ENCODE measurements at places on chromosomes 7 and 10.
A peak's percentile ranks its signal among the peaks of the same experiment; 100 is the strongest.

GRCh38 chr7:21253740-21254687, 173.9 kb upstream of the SP4 start:
- peak; percentile 50 for DNase-seq

GRCh38 chr10:80540136-80540535, 2.4 kb downstream of the SH2D4B start:
- DNase-seq, result no peak

DNA sequence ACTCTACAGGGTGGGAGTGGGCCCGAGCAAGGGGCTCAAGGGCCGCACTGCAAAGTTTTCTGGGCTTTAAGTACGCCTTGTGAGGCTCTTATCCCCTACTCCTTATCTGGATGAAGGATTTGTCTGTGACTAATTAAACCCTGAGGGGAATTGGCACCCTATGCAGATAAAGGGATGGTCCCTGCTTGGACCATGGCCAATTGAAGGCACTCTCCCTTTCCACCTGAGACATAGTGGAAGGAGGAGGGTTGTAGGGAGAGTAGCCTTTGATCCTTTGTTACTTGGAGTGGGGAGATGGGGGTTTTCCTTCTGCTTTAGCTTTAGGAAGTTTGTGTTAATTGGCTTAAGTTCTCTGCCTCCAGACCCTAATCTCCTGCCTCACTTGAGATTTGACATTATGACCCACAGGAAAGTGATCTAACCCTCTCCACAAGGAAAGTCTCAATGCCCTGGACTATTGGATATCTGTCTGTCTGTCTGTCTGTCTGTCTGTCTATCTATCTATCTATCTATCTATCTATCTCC, 1158.8 kb upstream of the SORCS1 start:
- DNase-seq, result no peak

DNA sequence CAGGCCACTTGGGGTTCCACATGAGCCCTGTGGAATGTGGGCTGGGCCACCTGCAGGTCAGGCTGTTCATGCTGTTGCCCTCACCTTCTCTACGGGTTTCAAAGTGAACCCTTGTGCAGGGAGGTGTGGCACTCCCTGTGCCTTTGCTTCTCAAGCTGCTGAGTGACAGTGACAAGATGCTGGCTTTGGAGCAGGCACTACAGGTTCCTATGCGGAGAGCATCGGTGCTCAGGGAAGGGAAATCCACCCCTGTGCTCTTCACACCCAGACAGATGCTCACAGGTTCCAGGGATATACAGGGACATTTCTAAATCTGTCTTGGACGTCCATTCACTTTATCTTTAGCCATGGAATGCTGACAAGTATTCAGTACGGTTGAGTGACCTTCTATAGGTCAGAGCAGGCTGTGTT, 1005.0 kb downstream of the LRMDA start:
- DNase-seq, result no peak

- DNase-seq, result no peak
Observed at GRCh38 chr10:31709028-31709427, 219.6 kb downstream of the ARHGAP12 start.

DNA sequence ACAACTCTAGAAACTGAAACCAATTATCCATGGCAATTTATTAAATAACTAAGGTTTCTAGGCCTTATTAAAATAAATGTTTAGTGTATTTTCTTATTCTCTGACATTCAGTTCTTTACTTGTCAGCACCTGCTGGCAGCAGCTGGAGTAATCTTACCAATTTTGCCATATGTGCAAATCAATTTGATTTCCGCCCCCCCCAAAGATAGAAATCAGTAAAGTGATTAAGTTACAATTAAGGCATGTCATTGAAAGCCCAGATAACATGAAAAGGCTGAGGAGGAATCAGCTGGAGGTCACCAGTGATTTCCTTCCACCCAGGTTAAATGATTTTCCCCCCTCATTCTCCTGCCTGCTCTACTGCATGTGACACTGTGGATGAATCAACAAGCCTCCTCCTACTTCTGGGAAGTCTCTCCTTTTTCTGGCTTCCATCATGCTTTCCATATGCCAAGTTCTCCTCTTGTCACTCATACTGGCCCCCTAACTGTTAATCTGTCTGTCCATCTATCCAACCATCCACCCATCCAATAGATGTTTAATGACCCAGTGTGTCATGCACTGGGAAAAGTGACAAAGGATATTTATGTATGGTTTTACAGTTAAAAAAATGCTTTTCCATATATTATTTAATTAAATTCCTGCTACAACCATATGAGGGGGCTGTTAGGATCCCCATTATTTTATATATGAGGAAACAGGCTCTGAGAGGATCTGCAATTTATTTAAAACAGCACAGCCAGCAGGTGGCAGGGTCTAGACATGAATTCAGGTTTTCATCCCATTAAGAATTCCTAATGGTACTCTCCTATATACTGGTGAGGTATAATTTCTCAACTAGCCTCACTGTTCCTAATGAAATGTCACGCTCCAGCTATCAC, 116.5 kb downstream of the ATXN7L1 start:
- DNase-seq, result peak; percentile 23

DNA sequence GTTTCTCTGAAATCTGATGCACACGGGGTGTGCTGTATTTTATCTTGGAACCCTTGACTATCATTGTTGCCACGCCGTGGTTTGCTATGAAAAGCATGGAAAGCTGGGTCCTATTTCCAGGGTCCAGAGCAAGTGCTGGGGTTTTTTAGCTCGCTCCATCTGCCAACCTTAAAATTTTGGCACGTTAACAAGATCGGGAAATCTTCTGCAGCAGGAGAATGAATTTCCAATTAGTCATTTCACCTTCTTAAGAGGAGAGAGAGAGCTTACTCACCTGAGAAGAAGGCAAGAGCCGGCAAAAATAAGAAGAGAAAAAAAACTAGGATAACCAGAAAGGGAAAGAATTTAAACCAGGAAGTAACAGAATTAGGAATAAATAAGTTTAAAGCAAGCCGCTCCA, 223.6 kb upstream of the CELF2 start:
- no peak for DNase-seq

DNA sequence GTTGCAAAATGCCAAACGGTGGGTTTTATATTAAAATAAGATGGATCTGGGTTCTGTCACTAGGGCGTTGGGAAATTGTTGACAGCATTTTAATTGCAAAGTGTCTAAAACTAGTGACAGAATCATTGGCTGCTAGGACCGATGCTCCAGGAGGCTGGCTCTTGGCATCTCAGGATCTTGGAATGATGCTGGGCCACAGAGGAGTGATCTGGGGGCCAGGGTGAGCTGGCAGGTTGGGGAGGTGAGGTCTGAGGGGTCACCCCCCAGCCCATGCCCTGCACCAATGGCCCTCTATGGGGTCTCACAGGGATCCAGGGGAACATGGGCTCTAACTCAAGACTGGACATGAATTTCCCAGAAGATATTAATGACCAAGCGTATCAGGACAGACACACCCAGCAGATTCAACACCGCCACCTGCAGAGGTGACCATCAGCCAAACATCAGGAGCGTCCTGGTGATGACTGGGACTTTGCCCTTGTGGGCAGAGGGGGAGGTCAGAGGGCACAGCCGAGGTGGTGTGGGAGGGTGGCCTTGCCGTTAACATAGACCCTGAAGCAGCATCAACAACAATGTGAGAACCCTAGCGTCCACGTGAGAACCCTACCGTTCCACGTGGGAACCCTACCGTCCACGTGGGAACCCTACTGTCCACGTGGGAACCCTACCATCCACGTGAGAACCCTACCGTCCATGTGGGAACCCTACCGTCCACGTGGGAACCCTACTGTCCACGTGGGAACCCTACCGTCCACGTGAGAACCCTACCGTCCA, 89.0 kb upstream of the PPP2R2D start:
- DNase-seq, result no peak

- DNase-seq, result no peak
Observed at GRCh38 chr7:133863362-133864061, 263.6 kb upstream of the LRGUK start.

- no peak for DNase-seq
Observed at GRCh38 chr10:10320956-10321355, 696.7 kb upstream of the CELF2 start.

DNA sequence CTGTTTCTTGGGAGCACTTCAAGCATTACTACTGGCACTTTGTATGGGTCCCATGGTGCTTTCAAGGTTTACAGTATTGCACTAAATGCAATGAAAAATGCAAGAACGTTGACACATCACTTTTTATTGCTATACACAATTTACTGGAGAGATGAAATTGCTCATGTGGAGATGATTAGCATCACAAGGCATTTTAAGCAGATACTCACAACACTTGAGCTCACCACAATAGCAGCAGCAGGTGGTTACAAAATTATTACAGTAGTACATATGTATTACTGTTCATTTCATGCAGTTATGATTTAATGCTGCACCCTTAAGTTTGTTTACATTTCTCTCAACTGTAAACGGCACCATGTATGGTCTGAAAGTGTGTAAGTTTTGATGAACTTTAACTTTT, 537.7 kb downstream of the GRM8 start:
- DNase-seq, result no peak

- DNase-seq, result no peak
Observed at GRCh38 chr10:86109421-86109820, 257.2 kb downstream of the GRID1 start.

GRCh38 chr10:4503076-4503475, 322.9 kb upstream of the AKR1E2 start:
- no peak for DNase-seq

Measured in activated CD4-positive, alpha-beta T cell treated with anti-CD3 and anti-CD28 coated beads, Interleukin-2, Interleukin-6, amounts not matched to agents 100 ng/mL and 50 ng/mL, durations not matched to agents 16 hours and 8 hours (primary cell).